Cardiac septum (tissue), 1 donor: ENCODE measurements at places on chromosomes 6 and 20. TPM values are rescaled to one million over a fixed set of nuclear protein-coding genes. Genes with fewer than 3 reads are reported as not detected.

Gene AK9
- total RNA-seq: 8.3 TPM

Gene EYS
- 0.24 TPM for total RNA-seq

Gene NRSN1
- not detected for total RNA-seq

Gene POU5F1
- 1.0 TPM for total RNA-seq

Gene BIRC7
- total RNA-seq: 1.1 TPM

Gene GRM4
- total RNA-seq: not detected

Gene CGA
- not detected for total RNA-seq

Gene LCA5
- total RNA-seq: 2.6 TPM

Gene KCNK16
- not detected for total RNA-seq

Gene USP49
- 1.7 TPM for total RNA-seq

Gene OR2J3
- total RNA-seq: not detected

Gene FOXF2
- 0.43 TPM for total RNA-seq

Gene RSPH4A
- total RNA-seq: 0.57 TPM

Gene SOX18
- total RNA-seq: 67.0 TPM

Gene CTCFL
- not detected for total RNA-seq

Gene SLC26A8
- total RNA-seq: 0.13 TPM

Gene FAM217A
- not detected for total RNA-seq

Gene POLR1H
- total RNA-seq: 15.5 TPM

Gene PRR18
- 0.13 TPM for total RNA-seq

Gene KIF16B
- 19.7 TPM for total RNA-seq

Gene CALHM4
- total RNA-seq: not detected

Gene PHACTR3
- total RNA-seq: 0.54 TPM

Gene C6orf141
- 0.38 TPM for total RNA-seq

Gene SHLD1
- total RNA-seq: 4.3 TPM

Gene ARHGAP40
- total RNA-seq: not detected

Gene MOCS1
- 22.1 TPM for total RNA-seq

Gene SUMO4
- total RNA-seq: 1.3 TPM

Gene DEFB132
- not detected for total RNA-seq

Gene SNPH
- 6.9 TPM for total RNA-seq

Gene TP53TG5
- total RNA-seq: 2.2 TPM

Gene FAM83B
- 0.11 TPM for total RNA-seq

Gene TFAP2A
- 0.54 TPM for total RNA-seq

Gene EMILIN3
- 0.51 TPM for total RNA-seq

Gene MAP3K7
- 23.9 TPM for total RNA-seq

Gene PPP1R16B
- 1.7 TPM for total RNA-seq

Gene VGLL2
- total RNA-seq: 38.1 TPM

Gene TCF15
- 4.8 TPM for total RNA-seq

Gene OR2H1
- total RNA-seq: not detected

Gene MYO6
- 7.0 TPM for total RNA-seq

Gene PREX1
- total RNA-seq: 13.9 TPM

Gene IL22RA2
- total RNA-seq: 0.11 TPM

Gene OGFR
- total RNA-seq: 16.4 TPM

Gene DLK2
- 2.9 TPM for total RNA-seq

Gene FNDC11
- not detected for total RNA-seq

Gene MYT1
- total RNA-seq: not detected

Gene SIRPD
- total RNA-seq: not detected

Gene BTNL2
- not detected for total RNA-seq

Gene CAPN11
- 0.78 TPM for total RNA-seq

Gene RFX6
- not detected for total RNA-seq

Gene GSTA3
- not detected for total RNA-seq

Gene LY6G5B
- total RNA-seq: 6.5 TPM

Gene GFOD1
- 54.0 TPM for total RNA-seq
